ENCODE measurements at places on chromosomes 4 and X.

- DNase-seq, result no peak
These were observed 473.4 kb downstream of the TRIML1 start for GRCh38 chr4:188612659-188613058.

DNA sequence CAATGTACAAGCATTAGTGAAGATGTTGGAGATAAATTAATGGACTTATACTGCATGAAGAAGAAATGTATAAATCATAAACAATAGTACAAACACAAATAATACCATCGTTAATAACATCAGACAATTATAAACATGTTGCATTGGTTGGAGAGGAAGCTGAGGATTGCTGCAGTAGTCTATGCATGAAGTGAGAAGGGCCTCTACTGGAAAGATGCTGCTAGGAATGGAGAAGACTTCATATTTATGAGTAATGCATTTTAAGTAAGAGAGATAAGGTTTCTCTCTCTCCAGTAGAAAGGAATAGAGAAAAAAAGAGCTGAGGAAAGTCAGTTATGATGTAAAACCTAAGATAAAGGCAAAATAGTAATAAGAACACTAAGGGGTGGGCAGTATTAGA, 247.8 kb downstream of the GRID2 start:
- DNase-seq, result no peak

- DNase-seq, result no peak
These were observed 67.4 kb upstream of the CLCN4 start for GRCh38 chrX:10089378-10089795.

- no peak for DNase-seq
These were observed 61.4 kb downstream of the ANKRD17 start for GRCh38 chr4:73197220-73197619.

GRCh38 chrX:153400146-153401132, 711 bp downstream of the PNMA6E start:
- DNase-seq, result peak; percentile 94

DNA sequence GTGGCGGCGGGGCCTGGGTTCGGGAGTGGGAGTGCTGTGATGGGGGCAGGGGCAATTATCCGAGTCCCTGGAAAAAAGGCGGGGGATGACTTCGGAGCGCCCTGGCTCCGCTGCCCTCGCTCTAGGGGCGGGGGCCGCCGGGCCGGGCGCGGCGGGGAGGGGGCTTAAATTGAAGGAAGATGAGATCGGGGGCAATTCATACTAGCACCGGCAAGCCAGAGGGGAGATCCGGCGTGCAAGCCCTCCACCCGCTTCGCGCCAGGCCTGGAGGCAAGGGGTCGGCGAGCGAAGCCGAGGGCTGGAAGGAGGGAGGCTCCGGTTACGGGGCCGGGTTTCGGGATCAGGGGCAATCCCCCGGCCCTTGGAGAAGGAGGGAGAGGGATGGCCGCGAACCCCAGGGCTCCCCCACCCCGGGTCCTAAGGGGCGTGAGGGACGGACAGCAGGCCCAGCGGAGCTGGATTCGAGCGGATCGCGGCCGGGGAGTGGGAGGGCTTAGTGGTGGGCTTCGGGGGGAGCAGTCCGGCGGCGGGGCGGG, 1.2 kb downstream of the BCORL1 start:
- peak; percentile 92 for DNase-seq

- peak; percentile 87 for DNase-seq
These were observed 42.8 kb downstream of the BCORL1 start for GRCh38 chrX:130025256-130025655.

DNA sequence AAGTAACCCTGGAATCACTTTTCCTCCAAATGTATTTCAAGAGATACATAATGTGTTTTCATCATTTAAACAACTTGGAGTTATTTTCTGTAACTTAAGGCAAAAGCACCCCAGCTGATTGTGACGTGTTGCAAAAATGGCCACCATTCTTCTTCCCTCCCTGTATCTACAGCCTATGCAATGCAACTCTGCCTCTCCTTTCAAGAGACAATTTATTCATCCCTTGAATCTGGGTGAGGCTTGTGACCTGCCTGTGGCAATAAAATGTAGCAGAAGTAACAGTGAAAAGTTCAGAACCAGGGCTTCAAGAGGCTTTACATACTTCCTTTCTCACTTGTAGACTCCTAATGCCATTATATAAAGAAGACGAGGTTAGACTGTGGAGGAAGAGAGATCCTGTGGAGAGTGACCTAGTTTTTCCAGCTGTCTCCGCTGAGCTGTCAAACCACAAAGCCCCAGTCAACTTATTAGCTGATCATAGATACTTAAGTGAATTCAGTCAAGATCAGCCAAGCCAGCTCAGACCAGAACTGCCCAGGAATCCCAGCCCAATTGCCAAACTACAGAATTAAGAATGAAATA, 81.0 kb upstream of the KLF3 start:
- no peak for DNase-seq

DNA sequence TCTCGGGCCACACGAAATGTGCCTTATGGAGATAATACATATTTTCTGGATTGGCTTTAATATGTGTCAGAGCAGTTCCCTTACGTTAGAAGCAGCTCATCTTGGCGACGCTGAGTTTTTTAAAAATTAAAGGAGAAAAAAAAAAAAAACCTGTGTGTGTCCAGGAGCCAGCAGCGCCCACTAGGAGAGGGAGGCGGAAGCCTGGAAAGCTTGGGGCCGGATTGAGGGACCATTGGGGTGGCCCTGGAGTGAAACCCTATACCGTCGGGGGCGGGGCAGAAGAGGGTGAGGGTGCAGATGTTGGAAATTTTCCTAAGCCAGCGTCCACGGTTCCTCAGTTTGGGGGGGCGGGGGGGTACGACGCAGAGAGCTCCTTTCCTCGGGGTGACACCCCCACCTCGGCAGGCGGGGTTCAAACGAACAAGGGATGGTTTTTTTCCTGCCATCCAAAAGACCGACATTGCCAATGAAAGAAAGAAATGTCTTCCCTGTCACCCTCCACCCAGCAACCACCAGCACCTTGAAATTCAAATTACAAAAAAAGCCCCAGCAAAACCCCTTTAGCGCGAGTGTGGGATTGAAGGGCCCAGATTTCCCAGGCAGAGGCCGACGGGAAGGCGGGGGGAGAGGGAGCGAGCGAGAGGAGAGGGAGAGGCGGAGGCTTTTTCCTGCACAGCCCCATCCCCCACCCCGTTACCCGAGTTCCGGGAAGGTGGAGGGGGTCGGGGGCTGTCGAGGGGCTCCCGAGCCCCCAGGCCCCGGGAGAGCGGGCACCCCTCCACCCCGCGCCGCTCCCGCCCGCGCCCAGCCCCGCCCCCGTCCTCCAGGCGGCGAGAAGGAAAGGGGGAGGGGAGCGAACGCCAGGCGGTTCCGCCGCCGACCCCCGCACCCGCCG, 859 bp downstream of the SMARCA1 start:
- DNase-seq, result peak; percentile 91

GRCh38 chrX:8122538-8122937, 48.5 kb downstream of the VCX2 start:
- no peak for DNase-seq

DNA sequence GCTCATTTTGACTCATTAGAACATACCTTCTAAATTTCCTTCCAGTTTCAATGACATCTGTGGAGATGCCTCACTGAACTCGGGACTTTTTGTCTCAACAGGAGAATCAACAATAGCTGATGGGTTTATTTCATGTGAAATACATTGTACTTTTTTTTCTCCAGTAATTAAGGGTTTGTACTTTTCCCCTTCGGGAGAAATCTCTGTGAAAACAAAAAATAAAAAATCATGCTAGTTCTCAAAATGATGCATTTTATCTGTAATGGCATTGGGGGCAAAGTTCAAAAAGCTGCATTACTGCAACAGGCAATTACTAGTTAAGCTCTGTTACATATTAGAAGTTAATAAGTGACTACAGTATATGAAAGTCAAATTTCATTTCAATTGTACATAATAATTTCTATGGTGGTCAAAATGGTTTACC, 167.3 kb upstream of the SH3RF1 start:
- no peak for DNase-seq

GRCh38 chrX:51747671-51748070, 4.4 kb downstream of the GSPT2 start:
- no peak for DNase-seq

DNA sequence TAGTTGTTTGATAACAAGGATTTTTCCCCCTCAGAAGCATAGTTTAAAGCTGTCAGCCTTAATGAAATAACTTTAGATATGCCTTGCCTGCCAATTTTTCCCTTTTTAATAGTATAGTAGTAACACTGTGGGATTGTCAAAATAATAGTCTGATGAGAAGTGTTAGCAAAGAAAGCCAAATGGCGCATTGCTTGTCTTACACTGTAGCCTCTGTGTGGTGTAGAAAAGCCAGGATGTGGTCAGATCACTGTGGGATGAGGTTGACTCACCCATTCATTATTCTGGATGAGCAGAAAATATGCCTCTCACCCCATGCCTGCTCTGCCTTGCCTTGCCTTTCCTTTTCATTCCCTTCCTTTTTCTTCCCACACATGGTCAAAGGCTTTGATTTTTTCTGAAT, 257.8 kb upstream of the NRK start:
- no peak for DNase-seq

- no peak for DNase-seq
These were observed 67.7 kb upstream of the PGRMC2 start for GRCh38 chr4:128355305-128355704.

- no peak for DNase-seq
These were observed 145.6 kb downstream of the INPP4B start for GRCh38 chr4:142700531-142700930.

DNA sequence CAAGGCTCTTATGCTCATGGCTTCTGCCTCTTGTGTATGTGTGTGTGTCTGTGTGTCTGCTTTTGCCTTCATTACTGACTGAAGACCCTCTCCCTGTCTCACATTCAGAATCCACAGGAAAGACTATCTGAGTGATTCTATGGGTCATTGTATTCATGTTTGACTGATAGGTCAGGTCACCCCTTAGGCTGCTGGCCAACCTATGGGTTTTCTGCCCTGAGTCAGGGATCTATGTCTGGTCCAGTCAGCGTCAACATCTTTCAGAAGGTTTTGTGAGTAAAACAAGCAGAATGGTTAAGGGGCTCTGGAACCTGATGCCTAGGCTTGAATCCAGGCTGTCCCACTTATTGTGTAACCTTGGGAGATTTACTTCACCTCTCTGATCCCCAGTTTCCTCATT, 30.5 kb downstream of the NHSL2 start:
- no peak for DNase-seq

DNA sequence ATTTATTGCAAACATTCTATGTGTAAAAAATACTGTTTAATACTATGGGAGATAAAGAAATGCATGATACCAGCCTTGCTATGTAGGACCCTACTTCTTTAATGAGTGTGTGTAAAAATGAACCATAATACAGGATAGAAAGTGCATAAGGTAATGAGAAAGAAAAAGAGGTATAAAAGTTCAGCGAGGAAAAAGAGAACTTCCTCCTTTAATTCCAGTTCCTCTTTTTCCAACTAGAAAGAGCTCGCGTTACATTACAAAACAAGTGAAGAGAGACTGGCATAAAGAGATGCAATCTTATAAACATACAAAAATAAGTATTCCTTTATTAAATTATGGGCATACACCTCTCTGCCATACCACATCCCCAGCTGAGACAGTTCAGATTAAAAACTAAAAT, 77.4 kb downstream of the ANKRD17 start:
- no peak for DNase-seq

- DNase-seq, result no peak
These were observed 121.6 kb upstream of the FAT1 start for GRCh38 chr4:186845137-186845842.

GRCh38 chr4:105417624-105418023, 56.2 kb downstream of the PPA2 start:
- no peak for DNase-seq

DNA sequence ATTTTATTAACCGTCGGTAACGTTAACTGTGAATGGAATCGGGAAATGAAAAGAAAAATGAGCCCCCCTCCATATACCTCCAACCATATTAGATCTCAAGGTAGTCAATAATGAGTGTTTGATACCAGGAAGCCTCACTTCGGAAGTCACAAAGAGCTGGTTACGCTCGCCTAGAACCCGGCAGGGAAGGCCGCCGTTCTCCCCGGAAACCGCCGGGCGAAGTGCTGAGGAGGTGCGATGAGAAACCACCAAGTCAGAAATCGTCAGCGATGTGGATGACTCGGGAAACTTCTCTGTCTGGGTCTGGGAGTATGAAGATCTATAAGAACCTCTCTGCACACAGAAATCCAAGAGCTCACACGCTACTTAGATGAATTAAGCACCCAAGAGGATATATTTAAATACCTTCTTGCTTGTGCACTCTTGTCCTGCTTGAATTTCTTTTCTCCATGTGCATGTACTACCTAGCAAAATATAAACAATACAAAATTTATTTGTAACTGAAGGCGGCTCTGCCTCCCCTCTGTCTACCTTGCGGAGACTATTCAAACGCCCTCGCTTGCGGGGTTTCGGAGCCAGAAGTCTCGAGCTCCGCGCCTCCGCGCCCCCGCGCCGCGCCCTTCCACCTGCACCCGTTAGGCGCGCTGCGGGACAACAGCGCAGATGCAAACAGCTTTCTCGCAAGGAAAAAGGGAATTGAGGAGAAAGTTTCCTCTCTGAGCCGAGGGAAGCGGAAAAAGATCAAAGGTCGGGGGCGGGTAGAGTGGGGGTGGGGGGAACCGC, 17.8 kb downstream of the NKX6-1 start:
- peak; percentile 75 for DNase-seq

GRCh38 chr4:8073206-8073863, 85.3 kb downstream of the ABLIM2 start:
- DNase-seq, result no peak

- DNase-seq, result no peak
These were observed 718 bp downstream of the RAB40A start for GRCh38 chrX:103518571-103518970.

DNA sequence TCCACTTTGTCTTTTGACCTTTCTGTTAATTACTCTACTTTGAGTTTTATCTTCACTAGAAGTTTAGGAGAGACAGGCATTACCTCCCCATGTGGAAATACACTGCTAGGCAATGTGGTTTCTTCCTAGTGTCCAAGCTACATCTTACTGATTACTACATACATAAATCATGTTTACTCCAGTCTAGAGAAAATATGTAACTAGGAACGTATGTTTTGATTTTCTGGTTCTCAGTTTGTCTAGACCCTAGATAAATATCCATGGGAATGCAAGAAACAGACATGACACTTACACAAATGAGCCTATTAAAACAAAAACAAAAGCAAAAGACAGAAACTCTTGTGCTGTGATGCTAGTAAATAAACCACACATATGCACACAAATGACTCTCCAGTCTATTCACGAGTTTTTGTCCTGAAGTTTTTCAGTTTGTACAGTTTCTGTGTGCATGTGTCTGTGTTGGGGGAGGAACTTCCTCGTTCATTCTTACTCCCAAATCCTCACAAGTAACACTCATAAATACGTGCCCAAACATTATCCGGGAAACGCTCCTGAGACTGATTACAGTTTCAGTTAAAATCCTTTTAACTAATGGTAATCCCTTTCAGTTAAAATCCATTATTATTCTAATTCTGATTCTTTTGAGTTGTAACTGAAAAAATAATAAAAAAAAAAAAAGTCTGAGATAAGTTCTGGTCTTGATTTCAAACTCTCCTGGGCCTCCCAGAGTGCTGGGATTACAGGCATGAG, 283.5 kb upstream of the FTHL17 start:
- DNase-seq, result no peak

- no peak for DNase-seq
These were observed 146.9 kb upstream of the FGF13 start for GRCh38 chrX:138858438-138858837.
